ENCODE measurements at places on chromosomes 3 and 15.

DNA sequence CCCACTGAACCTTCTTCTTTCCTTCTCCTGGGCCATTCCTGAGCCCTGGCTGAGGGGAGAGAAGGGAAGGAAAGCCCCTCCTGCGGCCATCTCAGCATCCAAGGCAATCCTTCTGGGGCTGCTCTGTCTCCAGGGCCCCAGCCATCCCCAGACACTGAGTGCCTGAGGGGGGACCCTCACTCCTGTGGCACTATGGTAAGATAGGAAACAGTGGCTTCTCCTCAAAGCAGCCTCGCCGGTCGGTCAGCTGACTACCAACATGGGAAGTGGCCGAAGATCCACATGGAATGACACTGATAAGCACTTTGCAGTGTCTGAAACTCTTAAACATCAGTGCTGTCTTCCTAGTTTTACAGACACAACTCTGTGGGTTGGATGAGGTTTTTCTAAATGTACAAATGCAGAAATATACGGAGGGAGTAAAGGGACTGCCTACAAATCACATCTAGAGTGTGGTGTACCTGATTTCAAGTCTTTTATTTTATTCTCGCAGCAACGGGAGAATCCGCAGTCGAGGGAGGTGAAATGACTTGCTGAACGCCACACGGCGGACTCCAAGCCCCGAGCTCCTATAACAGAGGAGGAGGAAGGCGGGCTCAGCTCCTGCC, 973 bp upstream of the ITPKA start:
- no peak for DNase-seq

GRCh38 chr3:8486434-8486833, 15.2 kb upstream of the LMCD1 start:
- no peak for DNase-seq

- DNase-seq, result no peak
These were observed 581.1 kb upstream of the GBE1 start for GRCh38 chr3:82342521-82342920.

DNA sequence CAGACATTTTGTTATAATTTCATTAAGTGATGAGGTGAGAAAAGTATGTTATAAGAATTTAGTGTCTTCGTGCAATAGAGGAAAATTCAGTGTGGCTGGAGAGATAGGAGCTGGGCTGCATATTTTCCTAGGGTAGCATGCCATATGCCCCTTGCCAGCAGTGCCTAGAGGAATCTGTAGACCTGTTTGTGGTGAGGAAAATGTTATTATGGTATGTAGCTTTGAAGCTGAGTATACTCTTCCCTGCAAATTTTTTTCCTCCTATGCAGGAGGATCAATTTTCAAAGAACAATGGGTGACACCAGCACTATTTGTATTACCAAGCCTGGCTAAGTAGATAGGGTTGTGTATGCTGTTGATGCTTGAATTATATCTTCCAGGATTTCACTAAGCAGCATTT, 200.6 kb downstream of the EDEM1 start:
- no peak for DNase-seq

DNA sequence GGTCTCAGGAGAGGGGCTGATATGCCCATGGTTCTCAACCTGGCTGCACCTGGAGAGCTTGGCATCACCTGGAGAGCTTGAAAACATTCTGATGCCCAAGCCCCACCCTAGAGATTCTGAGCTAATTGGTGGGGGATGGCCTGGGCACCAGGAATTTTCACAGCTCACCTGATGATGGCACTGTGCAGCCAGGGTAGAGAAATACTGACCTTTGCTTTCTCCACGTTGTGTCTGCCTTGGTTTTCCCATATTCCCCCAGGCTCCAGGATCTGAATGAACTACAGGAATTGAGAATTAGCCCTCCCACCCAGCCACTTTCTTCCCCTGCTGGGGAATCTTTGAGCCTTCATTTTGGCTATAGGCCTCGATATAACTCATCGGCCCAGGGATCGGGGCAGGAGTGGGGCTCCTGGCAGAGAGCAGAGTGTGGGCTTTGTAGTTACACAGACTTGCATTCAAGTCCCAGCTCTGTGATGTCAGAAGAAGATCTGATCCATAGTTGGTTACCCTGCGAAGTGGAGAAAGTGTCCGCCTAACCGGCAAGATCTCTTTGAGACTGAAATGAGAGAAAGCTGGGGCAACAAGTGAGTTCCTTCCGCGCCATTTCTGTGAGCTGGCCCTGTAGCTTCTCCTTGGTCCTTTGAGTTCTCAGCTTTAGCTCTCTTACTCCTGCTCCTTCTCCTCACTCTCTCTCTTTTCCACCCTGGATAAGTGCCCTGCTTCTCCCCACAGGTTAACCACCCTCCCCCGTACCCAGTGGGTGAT, 33.1 kb upstream of the UBE2Q2 start:
- peak; percentile 25 for DNase-seq

GRCh38 chr15:89975482-89976245, 25.5 kb upstream of the ZNF710 start:
- no peak for DNase-seq

GRCh38 chr3:197139586-197139985, 110.0 kb upstream of the MELTF start:
- DNase-seq, result no peak

GRCh38 chr3:72033666-72034428, 248.9 kb upstream of the PROK2 start:
- DNase-seq, result no peak

GRCh38 chr3:157494581-157495281, 8.5 kb downstream of the VEPH1 start:
- DNase-seq, result no peak

GRCh38 chr3:10771486-10772270, 44.4 kb upstream of the SLC6A11 start:
- DNase-seq, result no peak

- peak; percentile 40 for DNase-seq
These were observed 83.9 kb downstream of the CHSY1 start for GRCh38 chr15:101167753-101168462.

DNA sequence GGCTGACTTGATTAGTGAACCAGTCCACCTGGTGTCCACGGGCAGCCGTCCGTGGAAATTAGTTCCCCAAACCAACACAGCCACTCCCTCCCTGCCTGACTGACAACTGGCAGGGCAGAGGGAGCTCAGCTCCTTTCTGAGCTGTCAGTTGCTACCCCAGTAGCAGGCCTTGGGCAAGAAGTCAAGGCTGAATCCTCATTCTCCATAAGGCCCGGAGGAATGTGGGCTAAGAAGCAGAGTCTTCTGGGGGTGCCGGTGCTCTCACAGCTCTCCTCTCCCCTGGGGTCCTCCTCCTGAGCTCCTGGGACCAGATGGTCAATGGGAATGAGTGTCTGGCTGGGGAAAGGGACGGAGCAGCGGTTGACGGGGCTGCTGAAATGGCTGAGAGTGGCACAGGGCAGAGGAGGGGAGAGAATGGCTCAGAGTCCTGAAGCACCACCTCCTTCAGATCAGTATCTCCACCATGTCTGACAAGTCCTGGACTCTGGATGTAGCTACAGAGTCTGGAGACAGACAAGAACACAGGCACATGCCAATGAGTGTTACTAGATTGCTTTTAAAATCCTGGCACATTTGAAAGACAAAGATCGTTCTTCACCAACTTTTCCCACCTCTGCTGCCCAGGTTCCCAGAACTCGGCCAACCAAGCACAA, 16.9 kb downstream of the AMOTL2 start:
- DNase-seq, result no peak

- peak; percentile 44 for DNase-seq
These were observed 105.9 kb upstream of the HERC1 start for GRCh38 chr15:63939531-63940130.

GRCh38 chr3:107981471-107982111, 109.2 kb downstream of the CD47 start:
- DNase-seq, result no peak

- no peak for DNase-seq
These were observed 751 bp upstream of the DCLK3 start for GRCh38 chr3:36765104-36765503.

DNA sequence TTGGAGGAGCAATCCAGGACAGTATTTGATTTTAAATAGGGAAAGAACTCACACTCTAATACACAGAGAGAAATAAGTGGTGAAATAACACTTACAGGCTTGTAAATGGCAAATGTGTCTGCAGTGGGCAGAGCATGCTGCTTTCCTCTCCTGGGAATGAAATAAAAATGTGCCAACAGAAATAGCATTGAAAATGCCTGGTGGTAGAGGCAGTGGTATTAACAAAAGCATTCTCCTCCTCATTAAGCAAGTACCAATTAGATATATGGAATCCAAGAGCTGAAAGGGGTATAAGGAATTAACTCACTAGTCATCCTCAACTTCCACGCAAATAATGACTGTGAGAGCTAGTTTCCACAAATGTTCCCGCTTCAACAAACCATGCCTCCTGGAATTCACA, 364.1 kb upstream of the KCNMB2 start:
- no peak for DNase-seq

DNA sequence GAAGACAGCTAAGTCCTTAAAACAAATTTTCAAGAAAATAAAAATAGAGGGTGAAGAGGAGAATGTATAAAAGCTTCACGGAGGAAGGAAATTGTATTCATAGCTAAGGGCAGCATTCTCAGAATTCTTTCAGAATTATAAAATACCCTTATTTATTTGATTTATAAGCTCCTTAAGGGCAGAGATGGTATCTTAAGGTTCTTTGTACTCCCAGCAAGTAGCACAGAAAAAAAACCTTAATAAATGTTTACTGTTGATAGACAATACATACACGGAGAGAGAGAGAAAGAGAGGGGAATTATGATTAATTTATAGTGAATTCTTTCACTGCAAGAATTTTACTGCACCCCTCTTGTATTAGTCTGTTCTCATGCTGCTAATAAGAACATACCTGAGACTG, 375.6 kb upstream of the CCDC54 start:
- DNase-seq, result no peak

GRCh38 chr3:194675680-194676079, 3.7 kb upstream of the LSG1 start:
- no peak for DNase-seq

DNA sequence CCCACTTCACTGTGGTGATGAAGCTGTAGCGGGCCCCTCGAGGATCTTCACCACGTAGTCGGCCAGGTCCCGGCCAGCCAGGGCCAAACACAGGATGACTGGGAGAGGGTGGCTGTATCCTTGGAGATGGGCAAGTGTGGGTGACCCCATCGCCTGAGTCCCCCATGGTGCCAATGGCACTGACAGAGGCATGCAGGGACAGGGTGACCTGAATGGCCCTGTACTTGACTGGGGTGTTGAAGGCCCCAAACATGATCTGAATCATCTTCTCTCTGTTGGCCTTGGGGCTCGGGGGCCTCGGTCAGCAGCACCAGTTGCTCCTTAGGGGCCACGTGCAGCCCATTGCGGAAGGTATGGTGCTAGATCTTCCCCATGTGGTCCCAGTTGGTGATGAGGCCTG, 17.1 kb upstream of the AP3B2 start:
- DNase-seq, result no peak

- DNase-seq, result no peak
These were observed 186.7 kb downstream of the APBA2 start for GRCh38 chr15:29072444-29072843.

- DNase-seq, result no peak
These were observed 14.0 kb downstream of the DNAH12 start for GRCh38 chr3:57530071-57530608.

- no peak for DNase-seq
These were observed 3.7 kb downstream of the MDFIC2 start for GRCh38 chr3:70308760-70309159.

DNA sequence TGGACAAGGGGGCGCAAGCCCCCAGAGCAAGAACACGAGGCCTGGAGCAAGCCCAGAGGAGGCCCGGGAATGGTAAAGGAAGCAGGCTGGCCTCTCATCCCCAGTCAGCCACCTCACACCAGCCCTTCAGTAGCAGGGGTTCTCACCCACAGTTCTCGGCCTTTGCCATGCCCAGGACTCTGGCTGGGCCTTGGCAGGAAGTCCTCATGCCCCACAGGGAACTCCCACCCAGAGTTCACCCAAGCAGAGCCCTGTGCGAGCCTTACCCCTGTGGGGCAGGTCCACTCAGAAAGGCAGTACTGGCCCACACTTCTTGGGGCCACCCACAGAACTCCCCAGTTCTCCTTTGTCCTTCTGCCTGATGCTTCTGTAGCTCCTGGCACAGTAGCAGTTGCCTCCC, 30.3 kb downstream of the CYP11A1 start:
- DNase-seq, result no peak

GRCh38 chr3:172112734-172113120, 73.3 kb downstream of the FNDC3B start:
- no peak for DNase-seq

DNA sequence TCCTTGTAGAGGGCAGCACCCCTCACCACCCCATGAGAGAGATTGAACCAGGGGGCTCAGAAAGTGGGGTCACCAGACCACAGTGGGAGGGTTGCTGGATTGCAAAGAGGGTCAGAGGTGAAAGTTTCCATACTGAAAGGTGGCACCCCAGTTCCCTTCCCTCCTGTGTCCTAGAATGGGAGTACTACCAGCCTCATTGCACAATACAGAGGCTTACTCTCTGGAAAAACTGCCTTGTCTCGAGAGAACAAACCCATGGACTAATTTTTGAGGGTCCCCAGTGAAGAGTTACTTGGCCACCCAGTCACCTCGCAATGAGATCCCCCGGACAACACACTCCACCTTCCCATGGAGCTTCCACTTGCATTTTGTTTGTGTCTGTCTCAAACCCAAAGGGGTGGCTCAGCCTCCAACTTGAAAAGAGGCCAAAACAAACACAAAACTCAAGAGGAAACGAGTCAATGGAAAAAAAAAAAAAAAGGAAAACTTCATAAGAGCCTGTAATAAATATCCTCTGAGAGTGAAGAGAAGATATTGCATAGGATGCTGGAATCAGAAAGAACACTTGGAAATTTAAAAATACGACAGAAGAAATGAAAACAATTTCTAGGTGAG, 18.6 kb downstream of the MESP2 start:
- no peak for DNase-seq
